IMR-90 (cell line): ENCODE measurements at places on chromosomes 11 and 22. TPM values are rescaled to one million over a fixed set of nuclear protein-coding genes. Genes with fewer than 3 reads are reported as not detected.
A peak's percentile ranks its signal among the peaks of the same experiment; 100 is the strongest.

GRCh38 chr22:41480397-41480735 is 11.4 kb downstream of the ACO2 start:
- H3K27me3 ChIP-seq, result no peaks in the 10 kb centered on the region
- H3K4me1 ChIP-seq, result peaks cover 37% of the 10 kb centered on the region
- H3K4me3 ChIP-seq, result no peak overlapping the region
- DNase-seq, result peak; percentile 92
- H3K27ac ChIP-seq, result peak overlapping the region; percentile 41; the same call in 1 of the 2 replicates

Gene SLC22A12
- not detected in 2 replicates for total RNA-seq

- H3K27ac ChIP-seq, result no peak overlapping the region
- H3K4me3 ChIP-seq, result no peak overlapping the region
- no peaks in the 10 kb centered on the region for H3K36me3 ChIP-seq
- peaks cover 8% of the 10 kb centered on the region for H3K4me1 ChIP-seq
- H3K27me3 ChIP-seq, result no peaks in the 10 kb centered on the region
Observed at GRCh38 chr11:108890482-108891105, 225.7 kb downstream of the DDX10 start.

DNA sequence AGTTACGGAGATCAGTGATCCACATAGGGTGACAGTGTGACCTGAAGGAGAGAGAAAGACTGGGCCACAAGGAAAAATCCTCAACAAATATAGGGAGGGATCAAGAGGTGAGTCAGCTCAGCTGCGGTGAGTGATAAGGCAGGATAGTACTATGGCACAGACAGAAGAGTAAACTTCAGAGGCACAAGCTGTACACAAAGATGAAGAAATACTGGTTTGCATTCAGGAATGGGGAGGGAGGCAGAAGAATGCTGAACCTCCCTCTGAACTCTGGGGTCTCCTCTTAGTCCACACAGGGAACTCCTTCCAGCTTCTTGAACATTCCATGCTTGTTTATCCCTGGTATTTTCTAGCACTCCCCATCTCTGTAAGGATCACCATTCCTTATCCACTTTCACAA is 162.7 kb downstream of the BARX2 start:
- no peak overlapping the region for H3K4me3 ChIP-seq
- no peaks in the 10 kb centered on the region for H3K4me1 ChIP-seq
- no peak for DNase-seq
- H3K36me3 ChIP-seq, result no peaks in the 10 kb centered on the region
- no peaks in the 10 kb centered on the region for H3K27me3 ChIP-seq
- H3K27ac ChIP-seq, result no peak overlapping the region

GRCh38 chr22:18073467-18073866 is 4.3 kb upstream of the PEX26 start:
- H3K27ac ChIP-seq, result no peak overlapping the region
- H3K27me3 ChIP-seq, result no peaks in the 10 kb centered on the region
- no peaks in the 10 kb centered on the region for H3K36me3 ChIP-seq
- H3K4me3 ChIP-seq, result no peak overlapping the region
- DNase-seq, result no peak

DNA sequence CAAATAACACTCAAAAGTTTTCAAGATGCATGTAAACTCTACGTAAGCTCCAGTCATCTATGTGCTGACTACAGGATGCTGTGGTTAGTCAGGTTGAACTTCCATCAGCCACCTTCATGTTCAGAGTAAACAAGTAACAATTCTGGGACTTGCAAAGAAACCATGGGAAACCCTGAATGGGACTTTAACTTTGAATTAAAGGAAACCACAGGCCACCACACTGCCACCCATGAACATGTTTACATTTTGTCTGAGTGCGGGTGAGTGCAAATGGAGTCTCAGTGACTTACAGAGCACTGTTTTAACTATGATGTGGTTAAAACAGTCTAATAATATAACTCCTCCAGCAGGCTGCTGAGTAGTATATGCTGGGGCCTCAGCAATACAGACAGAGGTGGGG is 12.9 kb upstream of the SYTL2 start:
- H3K36me3 ChIP-seq, result no peaks in the 10 kb centered on the region
- H3K27ac ChIP-seq, result no peak overlapping the region
- H3K4me3 ChIP-seq, result no peak overlapping the region
- peaks cover 34% of the 10 kb centered on the region for H3K4me1 ChIP-seq
- no peaks in the 10 kb centered on the region for H3K27me3 ChIP-seq

- H3K27ac ChIP-seq, result no peak overlapping the region
- H3K4me3 ChIP-seq, result no peak overlapping the region
- no peak for DNase-seq
Observed at GRCh38 chr11:126186708-126187529, 24.5 kb downstream of the RPUSD4 start.

Gene TMEM45B
- total RNA-seq, result not detected in 2 replicates
